ENCODE measurements at places on chromosomes 7 and 10. TPM values are rescaled to one million over a fixed set of nuclear protein-coding genes. Genes with fewer than 3 reads are reported as not detected.

SLC18A3 gene
- total RNA-seq = not detected

FXYD4 gene
- not detected for total RNA-seq

GRCh38 chr10:13087986-13088618 lies 11.9 kb upstream of the OPTN start:
- no peak for DNase-seq

- DNase-seq = no peak
Measured at GRCh38 chr7:104267701-104268368, 60.0 kb upstream of the ORC5 start.

DNA sequence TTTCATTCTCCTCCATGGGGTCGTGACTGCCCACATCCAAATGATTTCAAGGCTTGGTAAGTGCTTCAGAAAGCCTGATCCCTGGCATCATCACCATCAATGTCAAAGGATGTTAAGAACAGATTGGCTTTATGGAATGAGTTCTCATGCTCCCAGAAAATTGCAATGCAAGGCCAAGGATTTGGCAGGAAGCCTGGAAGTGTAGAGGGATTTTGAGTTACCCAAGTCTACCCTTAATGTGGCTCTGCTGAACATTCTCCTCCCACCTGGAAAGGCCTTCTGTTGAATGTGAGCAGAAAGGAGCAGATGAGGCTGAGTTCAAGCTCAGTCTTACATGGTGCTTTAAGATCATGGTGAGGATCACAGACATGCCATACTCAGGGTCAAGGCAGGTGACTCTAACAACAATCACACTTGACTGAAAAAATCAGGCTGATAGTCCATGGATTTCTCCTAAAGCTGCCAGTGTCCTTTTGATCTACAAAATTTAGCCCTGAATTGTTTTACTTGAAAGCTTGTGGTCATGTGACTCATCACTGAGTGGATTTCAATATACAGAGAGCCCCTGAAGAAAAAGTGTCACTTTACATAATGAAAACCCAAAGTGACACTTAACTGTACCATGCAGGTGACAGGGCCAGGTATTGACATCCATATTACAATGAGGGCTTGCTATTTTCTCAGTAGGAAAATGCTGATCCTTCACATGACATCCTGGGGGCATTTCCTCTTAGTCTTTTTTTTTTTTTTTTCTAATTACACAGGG lies 111.1 kb upstream of the PDLIM1 start:
- no peak for DNase-seq

- no peak for DNase-seq
Measured at GRCh38 chr7:42053834-42054233, 183.2 kb downstream of the GLI3 start.

GRCh38 chr7:128407233-128407589 lies 2.6 kb downstream of the IMPDH1 start:
- DNase-seq = no peak

DNA sequence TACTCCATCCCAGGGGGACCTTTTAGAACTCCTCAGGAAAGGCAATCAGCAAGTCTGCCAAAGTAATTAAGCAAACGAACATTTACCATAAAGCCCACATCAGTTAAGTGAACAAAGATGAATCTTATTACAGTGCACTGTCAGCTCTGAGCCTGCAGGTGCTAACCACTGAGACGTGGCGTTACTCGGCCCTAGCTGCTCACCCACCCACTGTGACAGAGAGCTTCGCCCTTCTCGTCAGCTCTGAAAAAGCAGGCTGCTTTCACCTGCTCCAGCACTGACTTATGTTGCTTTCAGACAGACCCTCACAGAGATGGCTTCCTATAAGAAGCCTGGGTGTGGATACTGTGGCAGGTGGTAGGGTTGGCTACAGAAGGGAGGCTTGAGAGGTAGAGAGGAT lies 57.7 kb upstream of the KCNIP2 start:
- no peak for DNase-seq

DNA sequence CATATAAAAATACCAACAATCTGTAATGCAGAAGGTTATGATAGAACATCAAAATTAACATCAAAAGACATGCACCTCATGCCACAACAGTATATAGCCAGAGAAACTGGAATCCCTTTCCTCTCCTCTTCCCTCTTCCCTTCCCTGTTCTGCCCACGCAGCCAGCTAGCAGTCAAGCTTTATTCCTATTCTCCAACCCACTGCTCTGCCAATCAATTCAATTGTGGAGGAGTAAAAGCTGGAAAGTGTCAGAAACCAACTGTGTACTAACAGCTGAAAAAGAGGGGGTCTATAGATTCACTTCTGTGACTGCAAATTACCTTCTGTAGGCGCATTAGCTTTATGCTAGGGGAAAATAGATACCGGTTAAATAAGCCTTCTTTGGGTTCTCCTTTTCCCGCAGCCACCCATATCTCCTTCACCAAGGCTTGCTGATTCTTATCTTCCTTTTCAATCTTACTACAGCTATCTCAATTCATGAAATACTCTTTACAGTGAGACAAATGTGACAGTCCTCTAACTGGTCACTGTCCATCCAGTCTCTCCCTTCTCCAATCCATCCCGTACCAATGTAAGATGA lies 16.3 kb downstream of the ABI1 start:
- DNase-seq = no peak

GRCh38 chr10:114096864-114097263 lies 53.2 kb downstream of the ADRB1 start:
- DNase-seq = no peak

DNA sequence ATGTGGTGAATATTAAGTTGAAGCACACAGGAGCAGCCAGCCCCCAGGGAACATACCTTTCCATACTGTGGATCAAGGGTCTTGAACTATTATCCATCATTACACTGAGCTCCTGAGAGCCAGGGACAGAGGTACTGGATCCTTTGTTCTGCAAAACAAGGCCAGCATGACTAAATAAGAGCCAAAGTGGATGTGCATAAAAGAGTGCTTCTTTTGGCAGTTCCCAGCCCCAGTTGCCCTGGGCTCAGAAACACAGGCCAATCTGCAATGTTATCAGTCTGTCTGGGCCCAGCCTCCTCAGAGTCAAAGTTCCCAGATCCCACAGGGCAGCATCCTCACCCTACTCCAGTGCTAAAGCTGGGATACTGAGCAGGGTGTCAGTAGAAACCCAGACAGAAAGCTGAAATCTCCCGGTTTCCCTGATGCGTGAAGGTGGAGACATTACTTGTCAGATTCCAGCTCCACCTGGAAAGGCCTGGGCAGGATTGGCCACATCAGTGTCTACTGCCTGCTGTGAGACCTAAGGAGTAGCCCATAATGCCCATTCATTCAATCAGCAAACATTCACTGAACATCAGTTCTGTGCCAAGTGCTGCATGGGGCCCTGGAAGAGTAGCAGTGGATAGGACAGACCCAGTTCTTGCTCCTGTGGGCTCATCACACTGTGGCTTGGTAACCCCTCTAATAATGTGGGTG lies 342.7 kb downstream of the CXCL12 start:
- no peak for DNase-seq

GRCh38 chr10:19640566-19641263 lies 175.5 kb upstream of the PLXDC2 start:
- no peak for DNase-seq

DNA sequence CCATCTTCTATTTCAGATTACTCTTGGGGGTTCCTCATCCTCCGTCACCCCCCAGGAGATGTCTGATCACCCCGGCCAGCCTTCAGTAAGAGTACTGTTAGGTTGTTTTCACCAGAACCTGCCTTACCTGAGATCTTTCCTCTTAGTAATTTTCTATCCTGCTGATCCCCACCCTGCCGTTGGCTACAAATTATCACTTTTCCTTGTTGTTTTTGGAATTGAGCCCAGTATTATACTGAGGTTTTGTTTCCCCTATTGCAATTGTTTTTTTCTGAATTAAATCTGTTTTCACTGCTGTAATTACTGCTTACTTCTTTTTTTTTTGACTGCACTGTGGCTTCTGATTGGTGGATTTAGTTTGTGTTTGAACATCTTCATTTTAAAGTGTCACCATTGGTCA lies 14.7 kb downstream of the SPAM1 start:
- no peak for DNase-seq

- no peak for DNase-seq
Measured at GRCh38 chr7:144682581-144683280, 153.1 kb downstream of the TPK1 start.

DNA sequence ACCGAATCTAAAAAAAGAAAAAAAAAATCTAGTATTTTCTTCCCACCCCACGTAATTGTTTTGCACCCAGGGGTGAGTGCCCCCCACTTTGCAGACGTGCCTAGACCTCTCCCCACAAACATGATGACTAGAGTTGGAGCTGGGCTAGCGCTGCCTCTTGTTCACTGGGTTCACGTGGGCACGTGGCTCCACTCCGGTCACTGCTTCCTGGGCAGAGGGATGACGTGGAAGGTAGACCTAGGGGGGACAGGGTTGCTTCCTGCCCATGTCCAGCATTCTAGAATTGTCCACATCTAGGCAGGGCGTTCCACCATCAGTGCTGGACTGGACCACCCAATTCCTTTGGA lies 861 bp upstream of the LIMK1 start:
- DNase-seq = no peak
